Suppressor macrophage (primary cell): ENCODE measurements at places on chromosomes 13 and 19.

DNA sequence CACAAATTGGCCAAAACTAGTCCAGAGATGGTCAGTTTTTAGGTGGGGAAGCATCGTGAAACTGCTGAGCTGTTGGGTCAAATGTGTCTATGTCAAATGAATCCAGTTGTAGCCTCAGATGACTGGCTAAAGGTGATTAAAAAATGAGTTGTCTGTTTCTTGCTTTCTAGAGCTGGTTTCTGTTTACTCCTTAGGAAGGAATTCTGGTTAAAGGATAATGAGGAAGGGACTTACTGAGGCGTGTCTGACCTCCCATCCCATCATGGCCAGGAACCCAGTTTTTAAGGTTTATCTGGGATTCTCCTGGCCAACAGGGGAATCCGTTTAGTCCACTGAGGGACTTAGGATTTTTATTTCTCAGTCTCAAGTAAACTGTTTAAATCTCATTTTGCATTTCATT is 256.5 kb downstream of the UQCRFS1 start:
- DNase-seq: no peak

- peak; percentile 94 for DNase-seq
Measured at GRCh38 chr19:8571006-8571411, 6.2 kb downstream of the MYO1F start.

GRCh38 chr13:39038569-39039030 is 344 bp downstream of the NHLRC3 start:
- DNase-seq: peak; percentile 23

DNA sequence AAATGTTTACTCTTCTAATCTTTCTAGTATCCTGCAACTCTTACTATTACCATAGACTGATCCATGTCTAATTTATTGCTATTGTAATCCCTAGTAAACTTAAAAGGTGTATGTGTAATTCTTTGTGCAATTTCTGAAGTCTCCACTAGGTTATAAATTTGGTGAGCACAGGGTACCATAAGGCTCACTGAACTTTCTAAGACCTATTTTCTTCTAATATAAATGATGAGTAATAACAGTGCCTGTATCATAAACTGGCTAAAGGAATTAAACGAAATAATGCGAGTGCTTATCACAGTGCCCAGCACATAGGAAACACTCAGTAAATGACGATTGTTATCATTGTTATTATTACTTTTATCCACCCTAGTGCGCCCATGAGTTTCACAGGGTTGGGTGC is 119.1 kb downstream of the KLF12 start:
- no peak for DNase-seq

DNA sequence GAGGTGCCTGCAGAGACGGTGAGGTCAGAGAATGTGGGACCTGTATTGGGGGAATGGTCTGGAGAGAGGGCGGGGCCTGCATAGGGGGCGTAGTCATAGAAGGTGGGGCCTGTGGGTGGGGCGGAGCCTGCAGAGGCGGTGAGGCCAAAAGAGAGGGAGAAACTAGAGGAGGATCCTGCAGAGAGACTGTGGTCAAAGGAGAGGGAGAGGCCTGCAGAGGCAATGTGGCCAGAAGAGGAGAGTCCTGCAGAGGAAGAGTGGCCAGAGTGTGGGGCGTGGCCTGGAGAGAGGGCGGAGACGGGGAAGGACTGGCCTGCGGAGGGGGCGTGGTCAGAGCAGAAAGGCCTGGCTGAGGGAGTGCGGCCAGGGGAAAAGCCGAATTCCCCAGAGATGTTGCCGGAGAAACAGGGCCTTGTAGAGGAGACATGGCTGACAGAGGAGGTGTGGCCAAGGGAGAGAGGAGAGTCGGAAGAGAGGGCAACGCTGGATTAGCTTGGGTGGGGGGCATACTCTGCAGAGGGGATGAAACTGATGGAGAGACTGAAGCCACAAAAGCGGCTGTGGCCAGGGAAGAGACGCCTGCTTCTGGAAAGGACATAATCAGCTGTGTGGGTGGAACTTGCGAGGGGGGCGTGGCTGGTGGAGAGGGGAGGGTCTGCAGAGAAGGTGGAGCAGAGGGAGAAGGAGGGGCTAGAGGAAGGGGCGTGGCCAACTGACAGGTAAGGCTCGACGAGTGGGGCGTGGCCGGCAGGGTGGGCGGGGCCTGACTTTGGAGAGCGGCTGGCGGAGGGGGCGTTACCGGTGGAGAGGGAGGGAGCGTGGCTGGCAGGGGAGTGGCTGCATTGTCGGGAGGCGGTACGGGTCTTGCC is 2.5 kb downstream of the PRR36 start:
- peak; percentile 88 for DNase-seq

DNA sequence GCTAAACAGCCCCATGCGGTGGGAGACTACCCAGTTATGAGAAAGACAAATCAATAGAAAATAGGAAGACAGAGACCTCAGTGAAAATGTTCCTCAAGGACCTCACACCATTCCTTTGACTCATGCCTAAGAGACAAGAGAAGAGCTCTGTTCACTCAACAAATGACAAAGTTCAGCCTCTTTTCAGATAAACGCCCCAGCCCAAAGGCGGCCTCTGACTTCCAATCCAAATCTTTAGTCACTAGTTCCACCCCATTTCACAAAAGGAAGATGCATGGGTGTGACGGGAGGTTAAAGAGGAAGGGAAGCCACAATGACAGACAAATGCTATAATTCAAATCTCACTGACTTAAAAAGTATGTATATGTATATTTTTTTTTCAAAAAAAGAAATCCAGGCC is 8.1 kb downstream of the CARS2 start:
- peak; percentile 75 for DNase-seq

DNA sequence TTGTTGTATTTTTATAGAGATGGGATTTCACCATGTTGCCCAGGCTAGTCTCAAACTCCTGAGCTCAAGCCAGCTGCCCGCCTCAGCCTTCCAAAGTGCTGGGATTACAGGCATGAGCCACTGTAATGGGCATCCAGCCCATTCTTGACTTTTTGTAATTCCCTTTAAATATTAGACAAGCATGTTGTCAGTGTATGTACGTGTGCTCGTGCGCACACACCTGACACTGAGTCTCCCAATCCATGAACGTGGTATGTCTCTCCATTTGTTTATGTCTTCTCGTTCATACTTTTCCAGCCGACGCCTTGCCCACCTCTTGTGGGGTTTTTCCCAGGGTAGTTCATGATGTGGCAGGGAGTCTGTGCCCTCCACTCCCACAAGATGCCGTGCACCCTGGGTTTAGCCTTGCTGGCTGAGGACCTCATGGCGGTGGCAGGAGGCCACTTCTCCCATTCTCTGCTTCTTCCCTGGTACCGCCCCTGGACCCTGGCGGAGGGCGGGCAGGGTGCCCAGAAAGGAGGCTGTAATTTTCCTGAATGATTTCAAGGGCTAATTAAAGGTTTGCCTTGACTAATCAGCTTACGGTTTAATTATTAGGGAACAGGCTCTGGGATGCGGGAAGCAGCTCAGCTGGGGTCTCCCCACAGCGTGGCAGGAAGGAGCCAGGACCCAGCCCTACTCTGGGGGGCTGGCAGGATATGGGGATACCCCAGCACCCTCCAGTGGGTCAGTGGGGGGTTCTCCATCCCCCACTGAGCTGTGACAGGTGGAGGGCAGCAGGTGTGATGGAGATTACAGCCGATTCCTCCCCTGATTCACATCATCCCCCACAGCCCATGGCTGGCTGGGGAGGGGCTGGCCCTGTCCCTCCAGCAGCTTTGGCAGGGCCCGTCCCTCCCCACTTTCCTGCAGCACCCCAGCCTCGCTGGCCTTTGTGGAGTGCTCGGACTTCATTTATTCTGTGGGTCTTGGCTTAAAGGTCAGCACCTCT is 12.9 kb downstream of the PAK4 start:
- no peak for DNase-seq

GRCh38 chr19:5038631-5039271 is 69.8 kb downstream of the KDM4B start:
- peak; percentile 58 for DNase-seq

- no peak for DNase-seq
Measured at GRCh38 chr13:31166591-31166990, 4.9 kb upstream of the HSPH1 start.

DNA sequence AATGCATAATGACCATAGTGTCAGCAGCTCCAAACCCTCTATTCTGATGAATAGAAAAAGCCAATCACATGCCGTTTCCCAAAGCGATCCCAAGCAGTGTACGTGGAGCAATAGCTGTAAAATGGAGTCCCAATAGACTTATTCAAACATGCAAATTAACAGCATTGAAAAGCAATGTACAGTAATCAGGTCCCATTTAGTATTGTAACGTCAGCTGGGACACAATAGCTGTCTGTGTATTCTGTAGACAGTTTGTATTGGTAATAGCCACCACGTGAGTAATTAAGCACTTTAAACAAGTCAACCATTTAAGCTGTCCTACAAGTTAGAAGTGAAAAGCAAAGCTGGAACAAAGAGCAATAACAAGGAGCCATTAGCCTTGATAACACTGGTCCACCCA is 698.2 kb downstream of the PCDH17 start:
- DNase-seq: no peak

DNA sequence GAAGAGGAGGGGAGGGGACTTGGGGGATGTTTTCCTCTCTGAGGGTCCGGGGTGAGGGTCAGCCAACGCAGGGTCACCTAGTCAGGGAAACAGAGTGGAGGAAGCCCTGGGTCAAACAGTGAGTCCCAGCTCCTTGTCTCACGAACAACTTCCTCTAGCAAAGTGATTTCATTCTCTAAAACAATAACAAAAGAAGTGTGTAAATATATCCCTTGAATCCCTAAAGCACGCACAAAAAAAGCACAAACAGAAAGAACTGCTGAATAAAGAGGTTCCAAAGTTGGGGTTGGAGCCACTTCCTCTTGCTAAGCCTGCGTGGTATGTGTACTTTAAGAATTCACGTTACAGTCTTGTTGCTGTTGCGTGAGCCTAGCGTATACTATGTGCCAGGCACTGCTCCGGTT is 1.5 kb upstream of the C5AR2 start:
- peak; percentile 95 for DNase-seq

- DNase-seq: peak; percentile 56
Measured at GRCh38 chr19:18098891-18099622, 1.5 kb downstream of the MAST3 start.

DNA sequence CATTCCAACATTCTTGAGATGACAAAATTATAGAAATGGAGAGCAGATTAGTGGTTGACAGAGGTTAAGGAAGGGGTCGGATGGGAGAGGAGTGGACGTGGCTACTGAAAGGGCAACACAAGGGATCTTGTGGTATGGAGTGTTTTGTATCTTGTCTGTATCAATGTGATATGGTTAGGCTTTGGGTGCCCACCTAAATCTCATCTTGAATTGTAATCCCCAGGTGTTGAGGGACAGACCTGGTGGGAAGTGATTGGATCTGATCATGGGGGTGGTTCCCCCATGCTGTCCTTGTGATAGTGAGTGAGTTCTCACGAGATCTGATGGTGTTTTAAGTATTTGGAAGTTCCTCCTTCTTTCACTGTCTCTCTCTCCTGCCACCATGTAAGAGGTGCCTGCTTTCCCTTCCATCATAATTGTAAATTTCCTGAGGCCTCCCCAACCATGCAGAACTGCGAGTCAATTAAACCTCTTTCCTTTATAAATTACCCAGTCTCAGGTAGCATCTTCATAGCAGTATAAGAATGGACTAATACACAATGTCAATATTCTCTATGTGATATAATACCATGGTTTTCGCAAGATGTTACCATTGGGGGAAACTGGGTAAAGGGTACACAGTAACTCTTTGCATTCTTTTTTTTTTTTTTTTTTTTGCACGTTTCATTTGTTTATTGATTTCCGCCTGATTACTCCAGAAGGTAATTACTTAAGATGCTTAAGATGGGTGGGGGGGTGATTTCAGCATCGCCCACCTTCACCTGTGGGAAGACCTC is 4.9 kb upstream of the IFNL4 start:
- DNase-seq: no peak

DNA sequence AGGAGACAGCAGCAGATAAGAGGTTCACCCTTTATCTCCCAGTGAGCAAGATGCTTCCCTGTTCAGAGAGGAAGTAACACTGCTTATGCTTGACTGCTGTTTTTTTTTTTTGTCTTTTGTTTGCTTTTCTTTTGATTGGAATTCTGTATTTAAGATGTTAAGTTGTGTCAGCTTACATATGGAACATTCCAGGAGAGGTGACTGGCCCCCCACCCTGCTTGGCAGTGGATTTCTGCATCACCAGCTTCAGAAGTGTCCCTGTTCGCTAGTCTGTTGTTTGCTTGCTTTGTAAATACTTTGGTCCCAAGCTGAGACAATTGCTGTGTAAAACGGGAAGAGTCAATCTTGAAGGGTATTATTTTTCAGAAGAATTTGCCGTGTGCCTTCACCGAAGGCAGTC is 43.0 kb downstream of the IFT88 start:
- no peak for DNase-seq

DNA sequence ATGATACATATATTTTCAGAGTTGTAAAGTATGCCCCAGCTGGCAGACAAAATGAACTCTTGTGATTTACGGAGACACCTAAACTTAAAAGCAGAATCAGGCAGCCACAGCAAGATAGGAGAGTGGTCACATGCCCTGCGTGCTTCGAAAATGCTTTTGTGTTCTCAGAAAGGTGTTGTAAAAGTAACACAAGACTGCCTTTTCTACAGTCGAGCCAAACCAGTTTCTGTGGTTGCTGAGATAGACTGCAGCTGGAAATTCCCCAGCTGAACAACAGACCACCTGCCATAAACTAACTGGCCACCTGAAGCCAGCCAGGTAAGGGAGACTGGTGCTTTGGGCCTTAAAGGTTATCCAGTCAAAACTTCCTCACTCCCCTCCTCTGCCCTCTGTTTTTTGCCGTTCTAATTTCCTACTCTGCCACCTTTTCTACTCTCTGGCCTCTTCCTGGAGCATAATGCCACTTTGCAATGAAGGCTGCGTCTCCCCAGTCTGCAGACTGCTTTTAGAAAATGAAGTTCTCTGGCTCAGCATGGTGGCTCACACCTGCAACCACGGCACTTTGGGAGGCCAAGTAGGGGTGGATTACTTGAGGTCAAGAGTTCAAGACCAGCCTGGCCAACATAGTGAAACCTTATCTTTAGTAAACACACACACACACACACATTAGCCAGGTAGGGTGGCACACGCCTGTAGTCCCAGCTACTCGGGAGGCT is 381.2 kb upstream of the SLITRK1 start:
- DNase-seq: no peak

GRCh38 chr13:25292301-25292700 is 5.0 kb upstream of the MTMR6 start:
- DNase-seq: peak; percentile 77

DNA sequence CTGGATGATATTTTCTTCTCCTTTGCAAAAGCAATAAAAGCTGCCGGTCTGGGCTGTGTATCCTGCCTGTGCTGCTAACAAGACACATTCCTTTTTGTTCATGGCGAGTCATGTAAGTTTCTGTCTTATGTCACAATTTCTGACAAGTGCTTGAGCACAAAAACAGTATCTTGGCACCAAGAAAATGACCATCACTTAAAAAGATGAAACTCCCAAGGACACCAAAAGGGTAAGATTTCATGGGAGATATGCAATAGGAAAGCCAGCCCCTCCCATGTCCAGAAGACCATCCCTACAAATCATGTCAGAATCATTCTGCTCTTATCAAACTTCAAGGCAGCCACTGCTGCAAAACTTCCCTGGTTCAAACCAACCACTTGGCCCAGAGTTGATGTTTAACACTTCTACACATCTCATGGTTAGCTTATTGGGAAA is 375.4 kb upstream of the ZNF507 start:
- DNase-seq: no peak
